ENCODE measurements at places on chromosomes 16 and 17. TPM values are rescaled to one million over a fixed set of nuclear protein-coding genes. Genes with fewer than 3 reads are reported as not detected.
A peak's percentile ranks its signal among the peaks of the same experiment; 100 is the strongest.

DNA sequence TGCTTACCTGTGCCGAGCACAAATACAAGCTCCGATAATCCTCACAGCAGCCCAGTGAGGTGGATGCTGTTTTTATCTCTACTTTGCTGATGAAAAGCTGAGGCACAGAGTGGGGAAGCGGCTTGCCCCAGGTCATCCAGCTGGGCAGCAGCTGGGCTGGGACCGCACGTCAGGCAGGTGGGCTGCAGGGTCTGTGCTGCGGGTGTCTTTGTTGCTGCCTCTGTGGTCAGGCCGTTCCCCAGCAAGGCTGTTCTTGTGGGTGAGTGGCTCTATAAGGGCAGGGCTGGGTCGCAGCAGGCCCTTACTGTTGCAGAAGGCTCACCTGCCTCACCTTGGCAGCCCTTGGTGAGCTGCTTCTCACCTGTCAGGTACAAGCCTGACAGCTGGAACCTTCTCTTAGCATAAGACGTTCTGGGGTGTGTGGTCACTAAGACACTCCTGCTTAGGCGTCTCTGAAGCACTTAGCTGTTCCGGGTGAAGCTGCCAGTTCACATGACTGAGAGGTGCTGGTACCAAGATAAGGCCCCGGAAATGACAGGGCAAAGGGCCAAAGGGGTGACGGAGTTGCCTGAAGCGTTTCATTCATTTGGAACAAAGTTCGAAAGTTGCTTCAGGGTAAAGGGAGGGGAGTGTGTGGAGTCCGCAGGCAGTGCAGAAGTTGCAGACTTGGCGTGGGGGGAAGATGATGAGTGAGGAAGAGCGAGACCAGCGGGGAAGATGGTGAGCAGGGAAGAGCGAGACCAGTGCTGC, 17.4 kb downstream of the IRF8 start:
- no peak for DNase-seq
- peaks cover 31% of the 10 kb centered on the region for H3K4me1 ChIP-seq
- H3K36me3 ChIP-seq: no peaks in the 10 kb centered on the region
- no peak overlapping the region for H3K4me3 ChIP-seq
- H3K27ac ChIP-seq: no peak overlapping the region
- H3K27me3 ChIP-seq: peaks cover 17% of the 10 kb centered on the region

DNA sequence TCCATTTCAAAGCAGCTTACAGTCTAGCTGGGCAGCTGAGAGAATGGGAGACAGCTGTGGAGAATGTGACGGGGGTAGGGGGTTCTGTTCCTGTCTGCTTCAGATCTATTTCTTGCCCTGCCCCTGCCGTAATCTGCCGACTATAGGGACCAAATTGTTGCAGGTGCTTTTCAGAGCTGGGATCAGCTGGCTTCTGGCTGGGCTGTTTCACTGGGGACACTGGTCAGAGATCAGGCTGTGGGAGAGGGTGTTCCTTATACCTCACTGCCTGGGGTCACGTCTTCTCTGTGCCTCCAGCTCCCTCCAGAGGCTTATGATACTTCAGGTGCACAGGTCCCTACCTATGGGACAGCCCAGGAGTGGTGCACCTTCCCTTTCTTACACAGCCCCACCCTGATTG, 514.9 kb upstream of the GOT2 start:
- no peak for DNase-seq
- H3K4me3 ChIP-seq: no peak overlapping the region

GRCh38 chr17:81920612-81921536, 2.9 kb upstream of the SIRT7 start:
- peaks cover 3% of the 10 kb centered on the region for H3K36me3 ChIP-seq
- no peak for DNase-seq

GRCh38 chr16:88956546-88957432, 20.2 kb downstream of the CBFA2T3 start:
- H3K27me3 ChIP-seq: no peaks in the 10 kb centered on the region
- H3K27ac ChIP-seq: peak overlapping the region; percentile 81
- no peaks in the 10 kb centered on the region for H3K36me3 ChIP-seq
- no peak overlapping the region for H3K4me3 ChIP-seq
- DNase-seq: no peak

KRTAP16-1 gene
- not detected for total RNA-seq

TMEM220 gene
- total RNA-seq: 5.0 TPM

LRRC37A gene
- 2.9 TPM for total RNA-seq

LLGL2 gene
- 3.4 TPM for total RNA-seq

DNA sequence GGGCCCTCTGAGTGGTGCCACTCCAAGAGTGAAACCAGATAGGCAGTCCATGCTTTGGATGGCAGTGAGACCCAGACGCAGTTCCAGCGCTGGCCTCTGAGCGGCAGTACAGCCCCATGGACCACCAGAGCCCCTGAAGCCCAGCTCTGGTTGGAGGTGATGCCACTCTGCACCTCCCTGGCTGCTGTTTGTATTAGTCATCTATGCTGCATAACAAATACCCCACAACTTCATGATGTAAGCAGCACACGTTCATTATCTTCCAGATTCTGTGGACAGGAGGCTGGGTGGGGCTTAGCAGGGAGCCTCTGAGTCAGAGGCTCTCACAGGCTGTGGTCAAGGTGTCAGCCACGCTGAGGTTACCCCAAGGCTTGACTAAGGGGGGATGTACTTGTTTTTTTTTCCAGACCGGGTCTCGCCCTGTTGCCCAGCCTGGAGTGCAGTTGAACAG, 5.1 kb upstream of the NME4 start:
- peaks cover 9% of the 10 kb centered on the region for H3K27me3 ChIP-seq
- H3K27ac ChIP-seq: no peak overlapping the region
- peak; percentile 79 for DNase-seq
- peaks cover 28% of the 10 kb centered on the region for H3K4me1 ChIP-seq
- H3K36me3 ChIP-seq: peaks cover 2% of the 10 kb centered on the region
- H3K4me3 ChIP-seq: peak overlapping the region; percentile 80

GRCh38 chr17:18990331-18990730, 14.2 kb downstream of the FAM83G start:
- no peak for DNase-seq
- H3K27me3 ChIP-seq: no peaks in the 10 kb centered on the region
- H3K27ac ChIP-seq: no peak overlapping the region
- H3K4me3 ChIP-seq: no peak overlapping the region
- no peaks in the 10 kb centered on the region for H3K4me1 ChIP-seq

DNA sequence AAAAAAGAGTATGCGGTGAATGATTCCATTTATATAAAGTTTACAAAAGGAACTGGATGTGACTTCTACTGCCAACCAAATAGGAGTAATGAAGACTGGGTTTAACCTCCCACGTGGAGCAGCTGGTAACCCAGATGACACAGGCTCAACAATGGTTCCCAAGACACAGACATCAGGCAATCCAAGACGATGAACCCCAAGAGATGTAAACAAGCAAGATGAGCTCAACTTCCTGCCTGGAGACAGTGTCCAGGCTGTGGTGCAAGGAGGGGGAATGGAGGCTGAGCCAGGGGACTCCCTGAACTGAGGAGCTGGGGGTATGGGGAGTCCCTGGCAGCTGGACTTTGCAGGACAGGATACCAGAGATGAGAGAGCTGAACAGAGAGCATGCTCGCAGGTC, 104.7 kb downstream of the LITAF start:
- H3K4me1 ChIP-seq: no peaks in the 10 kb centered on the region
- no peak for DNase-seq
- H3K36me3 ChIP-seq: peaks cover 46% of the 10 kb centered on the region
- H3K27me3 ChIP-seq: peaks cover 3% of the 10 kb centered on the region
- H3K4me3 ChIP-seq: no peak overlapping the region

DNA sequence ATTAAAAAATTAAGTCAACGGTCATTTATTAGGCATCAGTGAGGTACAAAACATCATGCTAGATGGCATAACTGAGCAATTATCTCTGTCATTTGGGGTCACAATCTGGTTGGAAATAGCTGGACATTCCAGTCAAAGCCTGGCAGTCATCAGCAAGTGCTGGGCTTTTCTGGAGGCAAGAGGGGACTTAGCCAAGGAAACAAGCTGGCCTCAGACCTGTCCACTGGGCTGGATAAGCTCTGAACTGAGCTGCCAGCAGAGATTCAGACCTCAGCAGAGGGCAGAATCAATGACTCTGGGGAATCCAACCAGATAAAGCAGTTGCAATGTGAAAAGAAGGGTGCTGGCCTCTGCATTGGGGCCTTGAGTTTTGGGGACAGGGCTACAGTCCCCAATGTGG, 161.9 kb upstream of the NOL11 start:
- no peak overlapping the region for H3K4me3 ChIP-seq
- H3K4me1 ChIP-seq: no peaks in the 10 kb centered on the region
- H3K27me3 ChIP-seq: no peaks in the 10 kb centered on the region
- H3K36me3 ChIP-seq: peaks cover 5% of the 10 kb centered on the region
- no peak overlapping the region for H3K27ac ChIP-seq
- no peak for DNase-seq

E2F4 gene
- 97.0 TPM for total RNA-seq

DNA sequence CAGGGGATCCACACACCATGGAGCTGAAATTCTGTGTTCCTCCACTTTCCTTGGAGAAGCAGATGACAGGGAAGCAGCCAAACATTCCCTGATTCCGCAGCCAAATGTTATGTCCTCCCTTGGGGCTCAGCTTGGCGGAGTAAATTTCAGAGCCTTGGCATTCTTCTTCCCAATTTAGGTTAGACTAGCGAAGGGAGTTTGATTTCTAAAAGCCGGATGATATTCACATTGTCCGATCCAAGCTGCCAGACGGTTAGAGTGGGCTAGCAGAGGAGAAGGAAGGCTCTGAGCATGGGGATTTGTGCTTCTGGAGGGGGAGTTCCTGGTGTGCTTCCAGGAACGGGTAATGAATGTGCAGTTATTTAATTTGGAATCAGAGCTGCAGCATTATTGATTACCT, 380.4 kb upstream of the EEF2KMT start:
- no peak for DNase-seq
- H3K27ac ChIP-seq: no peak overlapping the region
- peaks cover 36% of the 10 kb centered on the region for H3K4me1 ChIP-seq
- peaks cover 37% of the 10 kb centered on the region for H3K27me3 ChIP-seq

TOX3 gene
- 39.2 TPM for total RNA-seq

DNA sequence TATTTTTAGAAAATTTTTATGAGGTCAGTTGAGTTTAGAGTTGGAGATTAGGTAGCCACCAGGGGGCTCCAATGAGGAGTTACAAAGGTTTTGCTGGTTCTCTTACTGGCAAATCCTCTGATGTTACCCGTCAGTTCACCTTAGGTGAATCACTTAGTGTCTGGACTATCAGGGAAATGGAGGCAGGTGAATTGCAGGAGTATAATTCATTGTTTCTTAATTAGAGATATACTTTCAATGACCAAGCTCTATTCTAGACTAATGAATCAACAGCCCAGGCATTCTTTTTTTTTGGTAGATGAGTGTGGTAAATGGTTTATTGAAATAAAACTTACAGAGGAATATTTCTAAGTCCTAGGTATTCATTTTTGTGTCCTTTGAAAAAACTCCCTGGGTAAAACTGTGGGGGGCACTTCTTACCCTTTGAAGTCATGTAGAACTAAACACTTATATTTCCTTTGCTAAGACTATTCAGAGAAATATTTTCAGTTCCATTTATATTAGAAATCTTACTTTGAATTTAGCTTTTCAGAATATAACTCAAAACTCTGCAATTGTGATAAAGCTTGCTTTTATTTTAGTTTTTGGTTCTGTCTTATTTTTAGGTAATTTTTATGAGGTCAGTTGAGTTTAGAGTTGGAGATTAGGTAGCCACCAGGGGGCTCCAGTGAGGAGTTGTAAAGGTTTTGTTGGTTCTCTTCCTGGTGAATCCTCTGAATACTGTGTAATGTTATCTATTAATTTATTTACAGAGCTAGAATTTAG, 17.7 kb downstream of the PSMD11 start:
- DNase-seq: peak; percentile 63
- H3K4me3 ChIP-seq: no peak overlapping the region
- H3K27me3 ChIP-seq: no peaks in the 10 kb centered on the region
- H3K4me1 ChIP-seq: no peaks in the 10 kb centered on the region
- H3K36me3 ChIP-seq: peaks cover 19% of the 10 kb centered on the region
- H3K27ac ChIP-seq: no peak overlapping the region

FOXN1 gene
- total RNA-seq: not detected

CACNG1 gene
- total RNA-seq: 0.32 TPM

GRCh38 chr17:16037636-16038035, 38.0 kb downstream of the TTC19 start:
- peaks cover 36% of the 10 kb centered on the region for H3K36me3 ChIP-seq
- H3K27ac ChIP-seq: peak overlapping the region; percentile 3
- H3K4me3 ChIP-seq: no peak overlapping the region
- H3K27me3 ChIP-seq: no peaks in the 10 kb centered on the region
- DNase-seq: no peak

GRCh38 chr16:72609066-72609465, 437.1 kb upstream of the PMFBP1 start:
- peaks cover 4% of the 10 kb centered on the region for H3K36me3 ChIP-seq
- no peaks in the 10 kb centered on the region for H3K27me3 ChIP-seq
- no peak overlapping the region for H3K4me3 ChIP-seq
- no peak overlapping the region for H3K27ac ChIP-seq

DNA sequence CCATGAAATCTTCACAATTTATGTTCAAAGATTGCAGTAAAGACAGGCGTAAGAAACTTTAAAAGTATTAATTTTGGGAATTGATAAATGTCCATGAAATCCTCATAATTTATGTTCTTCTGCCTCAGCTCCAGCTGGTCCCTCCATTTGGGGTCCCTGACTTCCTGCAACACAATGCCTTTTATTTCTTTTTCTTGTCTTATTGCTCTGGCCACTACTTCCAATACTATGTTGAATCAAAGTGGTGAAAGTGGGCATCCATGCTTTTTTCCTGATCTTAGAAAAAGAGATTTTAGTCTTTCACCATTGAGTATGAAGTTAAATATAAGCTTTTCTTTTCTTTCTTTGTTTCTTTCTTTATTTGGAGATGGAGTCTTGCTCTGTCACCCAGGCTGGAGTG, 14.3 kb downstream of the TAT start:
- peaks cover 16% of the 10 kb centered on the region for H3K4me1 ChIP-seq
- H3K27ac ChIP-seq: no peak overlapping the region
- H3K36me3 ChIP-seq: peaks cover 3% of the 10 kb centered on the region
- no peak overlapping the region for H3K4me3 ChIP-seq
- H3K27me3 ChIP-seq: peaks cover 55% of the 10 kb centered on the region

- DNase-seq: no peak
- no peak overlapping the region for H3K4me3 ChIP-seq
- no peaks in the 10 kb centered on the region for H3K27me3 ChIP-seq
These were observed 37.5 kb downstream of the MPRIP start for GRCh38 chr17:17079761-17080160.

FAM171A2 gene
- total RNA-seq: 50.6 TPM

- DNase-seq: no peak
- no peaks in the 10 kb centered on the region for H3K27me3 ChIP-seq
- no peaks in the 10 kb centered on the region for H3K36me3 ChIP-seq
- H3K4me1 ChIP-seq: no peaks in the 10 kb centered on the region
- no peak overlapping the region for H3K27ac ChIP-seq
These were observed 33.3 kb upstream of the SRSF1 start for GRCh38 chr17:58040386-58040785.

- H3K36me3 ChIP-seq: peaks cover 19% of the 10 kb centered on the region
- DNase-seq: no peak
These were observed 85.5 kb upstream of the CREBBP start for GRCh38 chr16:3965781-3966582.

- peaks cover 12% of the 10 kb centered on the region for H3K4me1 ChIP-seq
- H3K27me3 ChIP-seq: no peaks in the 10 kb centered on the region
- H3K36me3 ChIP-seq: no peaks in the 10 kb centered on the region
- no peak overlapping the region for H3K27ac ChIP-seq
- no peak overlapping the region for H3K4me3 ChIP-seq
These were observed 69.3 kb downstream of the MYO1D start for GRCh38 chr17:32807577-32807976.

Data from neural crest cell (in vitro differentiated cells).